ENCODE measurements at places on chromosomes 1 and 21.
A peak's percentile ranks its signal among the peaks of the same experiment; 100 is the strongest.

DNA sequence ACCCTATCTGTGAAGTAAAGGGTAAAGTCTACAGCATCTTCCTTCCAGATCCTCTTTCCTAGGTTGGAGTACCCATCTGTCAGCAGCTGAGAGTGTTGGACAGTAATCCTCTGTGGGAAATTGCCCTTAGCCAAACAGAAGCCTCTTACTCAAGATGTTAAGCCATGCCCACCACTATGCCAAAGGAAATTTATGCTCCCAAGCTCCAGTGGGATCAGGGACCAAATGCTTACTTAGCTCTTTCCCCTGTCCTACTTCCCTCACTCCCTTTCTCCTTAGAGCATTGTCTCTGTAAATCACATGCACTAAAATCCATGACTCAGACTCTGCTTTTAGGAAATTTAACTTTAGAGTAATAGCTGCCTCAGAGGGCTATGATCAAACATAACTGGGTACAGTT lies 254.0 kb downstream of the BRINP2 start:
- DNase-seq = no peak
- H3K4me3 ChIP-seq = no peak overlapping the region
- H3K27me3 ChIP-seq = no peaks in the 10 kb centered on the region

- H3K4me3 ChIP-seq = no peak overlapping the region
- H3K27me3 ChIP-seq = no peaks in the 10 kb centered on the region
- H3K27ac ChIP-seq = no peak overlapping the region
- peaks cover 35% of the 10 kb centered on the region for H3K4me1 ChIP-seq
- peaks cover 4% of the 10 kb centered on the region for H3K36me3 ChIP-seq
Measured at GRCh38 chr1:201026234-201026633, 2.7 kb upstream of the KIF21B start.

- no peaks in the 10 kb centered on the region for H3K36me3 ChIP-seq
- no peak overlapping the region for H3K27ac ChIP-seq
- H3K27me3 ChIP-seq = no peaks in the 10 kb centered on the region
- H3K4me3 ChIP-seq = no peak overlapping the region
- DNase-seq = no peak
Measured at GRCh38 chr1:91940496-91940895, 8.7 kb upstream of the BRDT start.

- H3K4me3 ChIP-seq = no peak overlapping the region
- H3K4me1 ChIP-seq = no peaks in the 10 kb centered on the region
- H3K36me3 ChIP-seq = no peaks in the 10 kb centered on the region
- H3K27me3 ChIP-seq = peaks cover 12% of the 10 kb centered on the region
Measured at GRCh38 chr1:232211149-232211548, 418.8 kb downstream of the SIPA1L2 start.

- H3K4me1 ChIP-seq = no peaks in the 10 kb centered on the region
- H3K4me3 ChIP-seq = no peak overlapping the region
- H3K27ac ChIP-seq = no peak overlapping the region
- peaks cover 69% of the 10 kb centered on the region for H3K36me3 ChIP-seq
- no peak for DNase-seq
Measured at GRCh38 chr1:103538226-103538625, 12.7 kb downstream of the RNPC3 start.

- no peaks in the 10 kb centered on the region for H3K36me3 ChIP-seq
- peaks cover 47% of the 10 kb centered on the region for H3K27me3 ChIP-seq
- no peak overlapping the region for H3K4me3 ChIP-seq
- no peak for DNase-seq
- no peaks in the 10 kb centered on the region for H3K4me1 ChIP-seq
Measured at GRCh38 chr1:182764029-182764727, 25.4 kb upstream of the NPL start.

- H3K4me1 ChIP-seq = peaks cover 32% of the 10 kb centered on the region
- no peaks in the 10 kb centered on the region for H3K27me3 ChIP-seq
- no peak overlapping the region for H3K4me3 ChIP-seq
- peaks cover 15% of the 10 kb centered on the region for H3K36me3 ChIP-seq
- no peak for DNase-seq
Measured at GRCh38 chr21:29302359-29302875, 3.7 kb downstream of the BACH1 start.

GRCh38 chr1:208250613-208251012 lies 6.4 kb upstream of the PLXNA2 start:
- H3K27me3 ChIP-seq = peaks cover 54% of the 10 kb centered on the region
- DNase-seq = no peak
- no peaks in the 10 kb centered on the region for H3K36me3 ChIP-seq
- H3K4me1 ChIP-seq = no peaks in the 10 kb centered on the region

- peaks cover 4% of the 10 kb centered on the region for H3K4me1 ChIP-seq
- no peak overlapping the region for H3K27ac ChIP-seq
- DNase-seq = no peak
- H3K36me3 ChIP-seq = peaks cover 4% of the 10 kb centered on the region
- H3K4me3 ChIP-seq = peak overlapping the region; percentile 45
Measured at GRCh38 chr1:64242895-64243756, 39.7 kb downstream of the UBE2U start.

GRCh38 chr1:66439031-66439740 lies 94.8 kb upstream of the SGIP1 start:
- H3K27me3 ChIP-seq = no peaks in the 10 kb centered on the region
- no peak overlapping the region for H3K4me3 ChIP-seq
- peak overlapping the region; percentile 19 for H3K27ac ChIP-seq
- H3K36me3 ChIP-seq = no peaks in the 10 kb centered on the region
- no peak for DNase-seq
- H3K4me1 ChIP-seq = peaks cover 10% of the 10 kb centered on the region

DNA sequence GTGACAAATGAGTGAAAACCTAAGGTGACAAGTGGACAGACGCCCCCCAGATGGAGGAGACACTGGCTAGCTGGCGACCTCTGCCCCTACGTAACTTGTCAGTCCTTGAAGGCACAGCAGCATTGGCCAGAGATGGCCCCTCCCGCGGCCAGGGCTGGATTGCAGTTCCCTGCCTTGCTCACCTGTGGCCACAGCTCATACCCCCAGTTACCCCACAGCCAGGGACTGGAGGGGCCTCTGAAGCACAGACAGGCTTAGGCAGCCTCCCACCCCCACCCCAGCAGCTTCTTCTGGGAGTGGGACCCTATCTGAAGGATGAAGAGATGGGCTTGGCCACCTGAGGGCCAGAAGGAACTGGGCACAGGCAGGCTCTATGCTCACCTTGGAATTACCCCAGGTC lies 3.7 kb downstream of the HES3 start:
- no peak overlapping the region for H3K27ac ChIP-seq
- peaks cover 17% of the 10 kb centered on the region for H3K36me3 ChIP-seq
- H3K27me3 ChIP-seq = peaks cover 47% of the 10 kb centered on the region
- H3K4me3 ChIP-seq = no peak overlapping the region
- no peak for DNase-seq
- peaks cover 7% of the 10 kb centered on the region for H3K4me1 ChIP-seq

GRCh38 chr1:215458562-215458961 lies 108.5 kb upstream of the KCTD3 start:
- DNase-seq = no peak
- no peak overlapping the region for H3K27ac ChIP-seq
- no peaks in the 10 kb centered on the region for H3K36me3 ChIP-seq
- no peak overlapping the region for H3K4me3 ChIP-seq
- H3K4me1 ChIP-seq = no peaks in the 10 kb centered on the region

- no peak overlapping the region for H3K27ac ChIP-seq
- no peak overlapping the region for H3K4me3 ChIP-seq
- no peak for DNase-seq
- H3K4me1 ChIP-seq = no peaks in the 10 kb centered on the region
- H3K27me3 ChIP-seq = no peaks in the 10 kb centered on the region
- peaks cover 11% of the 10 kb centered on the region for H3K36me3 ChIP-seq
Measured at GRCh38 chr21:29092102-29092959, 18.9 kb upstream of the CCT8 start.

- H3K4me3 ChIP-seq = no peak overlapping the region
- H3K27ac ChIP-seq = no peak overlapping the region
Measured at GRCh38 chr21:42475036-42475435, 21.0 kb downstream of the RSPH1 start.

GRCh38 chr1:87794788-87795614 lies 466.3 kb downstream of the LMO4 start:
- no peaks in the 10 kb centered on the region for H3K4me1 ChIP-seq
- no peaks in the 10 kb centered on the region for H3K36me3 ChIP-seq
- H3K27me3 ChIP-seq = peaks cover 9% of the 10 kb centered on the region
- H3K4me3 ChIP-seq = no peak overlapping the region
- DNase-seq = no peak

GRCh38 chr1:116766616-116767469 lies 12.6 kb downstream of the CD2 start:
- H3K27ac ChIP-seq = peak overlapping the region; percentile 96
- H3K4me3 ChIP-seq = peak overlapping the region; percentile 64
- peaks cover 91% of the 10 kb centered on the region for H3K4me1 ChIP-seq
- no peak for DNase-seq

- H3K4me1 ChIP-seq = peaks cover 5% of the 10 kb centered on the region
- H3K36me3 ChIP-seq = peaks cover 68% of the 10 kb centered on the region
- DNase-seq = no peak
- no peaks in the 10 kb centered on the region for H3K27me3 ChIP-seq
- no peak overlapping the region for H3K27ac ChIP-seq
- H3K4me3 ChIP-seq = no peak overlapping the region
Measured at GRCh38 chr1:40264354-40264781, 6.3 kb downstream of the ZMPSTE24 start.

DNA sequence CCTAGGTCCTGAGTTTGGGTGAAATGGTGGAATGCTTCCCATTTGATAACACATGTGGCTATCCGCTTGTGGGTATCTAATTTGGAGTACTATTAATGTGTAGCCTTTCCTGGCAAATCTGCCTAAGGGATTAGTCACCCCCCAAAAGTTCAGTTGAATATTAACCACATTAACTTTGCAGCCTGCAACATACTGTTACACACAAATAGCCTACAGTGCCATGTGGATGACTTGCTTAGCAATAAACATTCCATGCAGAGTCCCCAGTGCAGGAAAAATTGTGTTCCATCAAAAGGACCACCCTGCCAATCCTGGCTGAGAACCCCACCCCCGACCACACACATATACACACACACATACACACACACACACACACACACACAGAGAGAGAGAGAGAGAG lies 303.3 kb upstream of the ESRRG start:
- no peak overlapping the region for H3K27ac ChIP-seq
- no peak for DNase-seq
- no peaks in the 10 kb centered on the region for H3K27me3 ChIP-seq
- H3K4me3 ChIP-seq = no peak overlapping the region
- H3K36me3 ChIP-seq = no peaks in the 10 kb centered on the region

GRCh38 chr1:170929835-170930554 lies 5.3 kb upstream of the MROH9 start:
- peaks cover 7% of the 10 kb centered on the region for H3K27me3 ChIP-seq
- no peak overlapping the region for H3K4me3 ChIP-seq
- peak; percentile 12 for DNase-seq
- no peaks in the 10 kb centered on the region for H3K36me3 ChIP-seq

GRCh38 chr1:107404756-107405155 lies 263.9 kb downstream of the NTNG1 start:
- H3K27me3 ChIP-seq = peaks cover 9% of the 10 kb centered on the region
- H3K4me3 ChIP-seq = no peak overlapping the region
- H3K36me3 ChIP-seq = no peaks in the 10 kb centered on the region
- DNase-seq = no peak
- H3K4me1 ChIP-seq = no peaks in the 10 kb centered on the region

DNA sequence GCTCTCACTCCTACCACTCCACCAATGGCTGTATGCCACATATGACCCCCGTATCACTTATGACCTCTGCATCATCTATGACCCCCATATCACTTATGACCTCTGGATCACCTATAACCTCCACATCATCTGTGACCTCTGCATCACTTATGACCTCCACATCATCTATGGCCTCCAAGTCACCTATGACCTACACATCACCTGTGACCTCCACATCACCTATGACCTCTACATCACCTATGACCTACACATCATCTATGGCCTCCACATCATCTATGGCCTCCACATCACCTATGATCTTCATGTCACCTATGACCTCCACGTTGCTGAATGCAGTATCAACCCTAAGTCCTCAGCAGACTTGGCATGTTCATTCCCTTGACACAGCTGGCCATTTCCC lies 271.2 kb downstream of the MATN1 start:
- H3K27me3 ChIP-seq = peaks cover 44% of the 10 kb centered on the region
- no peaks in the 10 kb centered on the region for H3K4me1 ChIP-seq
- H3K27ac ChIP-seq = no peak overlapping the region
- no peak for DNase-seq
- no peak overlapping the region for H3K4me3 ChIP-seq
- H3K36me3 ChIP-seq = no peaks in the 10 kb centered on the region

- no peak overlapping the region for H3K27ac ChIP-seq
- no peak overlapping the region for H3K4me3 ChIP-seq
- peaks cover 77% of the 10 kb centered on the region for H3K27me3 ChIP-seq
- no peaks in the 10 kb centered on the region for H3K4me1 ChIP-seq
- no peak for DNase-seq
- no peaks in the 10 kb centered on the region for H3K36me3 ChIP-seq
Measured at GRCh38 chr1:205947024-205947423, 3.8 kb upstream of the SLC26A9 start.

GRCh38 chr1:178266619-178267066 lies 172.7 kb downstream of the RASAL2 start:
- no peak overlapping the region for H3K4me3 ChIP-seq
- no peak overlapping the region for H3K27ac ChIP-seq
- no peaks in the 10 kb centered on the region for H3K36me3 ChIP-seq
- no peaks in the 10 kb centered on the region for H3K4me1 ChIP-seq
- no peak for DNase-seq
- H3K27me3 ChIP-seq = no peaks in the 10 kb centered on the region

- no peaks in the 10 kb centered on the region for H3K4me1 ChIP-seq
- H3K36me3 ChIP-seq = no peaks in the 10 kb centered on the region
- DNase-seq = no peak
- no peak overlapping the region for H3K27ac ChIP-seq
Measured at GRCh38 chr1:247456021-247456420, 1.9 kb downstream of the OR2B11 start.

DNA sequence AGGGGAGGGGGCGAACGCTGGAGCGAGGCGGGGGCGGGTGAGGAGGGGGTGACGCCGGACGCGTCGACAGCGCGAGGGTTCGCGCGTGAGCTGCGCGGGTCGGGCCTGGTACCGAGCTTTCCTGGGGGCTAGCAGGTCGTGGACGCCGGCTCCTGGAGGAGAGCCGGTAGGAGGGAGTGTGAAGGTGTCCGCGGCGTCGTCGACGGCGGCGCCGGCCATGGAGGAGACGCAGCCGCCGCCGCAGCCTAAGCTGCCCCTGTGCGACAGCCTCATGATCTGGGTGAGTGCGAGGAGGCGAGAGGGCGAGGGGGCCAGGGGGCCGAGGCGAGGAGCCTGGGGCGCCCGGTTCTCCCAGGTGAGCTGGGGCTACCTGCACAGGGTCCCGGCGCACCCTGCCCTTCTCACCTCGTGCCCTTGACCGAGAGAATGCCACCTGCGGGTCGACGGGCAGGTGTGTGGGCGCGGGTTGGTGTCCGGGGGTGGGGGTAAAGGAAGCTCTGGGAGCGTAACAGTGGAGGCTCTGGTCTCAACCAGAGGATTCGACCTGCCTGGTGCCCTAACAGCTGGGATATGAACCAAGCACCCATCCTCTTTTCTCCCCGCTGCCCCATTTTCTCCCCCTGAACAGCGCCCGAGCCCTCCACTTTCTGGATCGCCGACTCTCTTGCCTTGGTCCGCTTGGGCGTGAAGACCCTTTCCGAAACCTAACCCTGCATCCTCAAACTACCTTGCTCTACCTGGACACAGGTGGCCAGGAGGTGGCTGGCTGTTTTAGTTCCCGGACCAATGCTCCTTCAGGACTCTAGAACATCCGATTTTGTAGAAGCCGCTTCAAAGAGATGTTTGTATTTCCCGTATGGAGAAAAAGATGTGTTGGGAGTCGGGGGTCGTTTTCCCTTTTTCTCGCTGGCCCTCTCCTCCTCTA lies at the start of gene HOOK1:
TSS of gene HOOK1 (plus strand) at position 49 of the 925 bp plus-strand sequence. CDS start at position 218, 169 bp downstream.
- H3K27me3 ChIP-seq = peaks cover 11% of the 10 kb centered on the region
- H3K27ac ChIP-seq = no peak within 1 kb of the TSS
- H3K36me3 ChIP-seq = peaks cover 6% of the 10 kb centered on the region
- no peak within 1 kb of the TSS for H3K4me3 ChIP-seq
- peaks cover 5% of the 10 kb centered on the region for H3K4me1 ChIP-seq
- DNase-seq = peak; percentile 1

Data from effector memory CD8-positive, alpha-beta T cell (primary cell).